ENCODE measurements at places on chromosomes 4 and X.

DNA sequence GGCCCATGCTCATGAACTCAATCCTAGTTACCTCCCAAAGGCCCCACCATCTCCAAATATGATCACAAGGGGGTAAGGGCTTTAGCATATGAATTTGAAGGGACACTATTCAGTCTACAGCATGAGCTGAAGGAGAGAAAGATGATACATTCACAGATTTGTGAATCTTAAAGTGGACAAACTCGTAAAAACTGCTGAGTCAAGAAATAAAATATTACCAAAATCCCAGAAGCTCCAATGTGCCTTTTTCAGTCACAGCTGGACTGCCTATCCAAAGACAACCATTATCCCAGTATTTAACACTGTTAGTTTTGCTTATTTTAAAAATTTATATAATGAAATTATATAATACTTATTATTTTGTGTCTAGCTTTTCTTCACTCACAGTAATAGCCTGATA lies 109.0 kb downstream of the CXXC4 start:
- no peak for DNase-seq

- no peak for DNase-seq
Observed at GRCh38 chr4:57131849-57132742, 21.9 kb upstream of the IGFBP7 start.

GRCh38 chr4:4758681-4759080 lies 100.8 kb upstream of the MSX1 start:
- DNase-seq, result no peak

GRCh38 chr4:78937837-78938236 lies 1.4 kb downstream of the PAQR3 start:
- no peak for DNase-seq

- DNase-seq, result no peak
Observed at GRCh38 chr4:168694667-168695066, 197.8 kb downstream of the PALLD start.

- DNase-seq, result no peak
Observed at GRCh38 chr4:125155251-125155650, 159.5 kb upstream of the FAT4 start.

DNA sequence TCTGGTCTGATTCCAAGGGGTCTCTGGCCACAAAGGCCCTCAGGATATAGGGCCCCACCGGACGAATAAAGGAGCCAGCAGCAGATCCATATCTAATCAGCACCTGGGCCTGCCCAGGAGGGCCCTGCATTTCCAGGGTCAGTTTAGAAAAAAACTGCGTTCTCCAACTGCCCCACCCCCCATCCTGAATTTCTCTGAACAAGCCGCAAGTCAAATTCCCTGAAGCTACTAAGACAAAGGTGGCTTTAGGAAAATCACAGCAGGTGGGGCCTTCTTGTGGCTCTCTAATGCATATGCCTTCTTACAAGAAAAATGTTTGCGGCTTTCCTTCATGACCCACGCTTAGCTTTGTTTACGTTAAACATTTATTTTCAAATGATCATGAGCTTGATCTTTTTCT lies 76.6 kb downstream of the MBNL3 start:
- DNase-seq, result no peak

GRCh38 chr4:101689220-101689619 lies 101.3 kb upstream of the BANK1 start:
- DNase-seq, result no peak

Measured in naive thymus-derived CD8-positive, alpha-beta T cell (primary cell).